ENCODE measurements at places on chromosomes 3 and 15.

GRCh38 chr3:106643684-106644161 is 733.5 kb upstream of the CCDC54 start:
- DNase-seq: no peak

- DNase-seq: no peak
Measured at GRCh38 chr3:166405465-166405864, 568.2 kb upstream of the BCHE start.

DNA sequence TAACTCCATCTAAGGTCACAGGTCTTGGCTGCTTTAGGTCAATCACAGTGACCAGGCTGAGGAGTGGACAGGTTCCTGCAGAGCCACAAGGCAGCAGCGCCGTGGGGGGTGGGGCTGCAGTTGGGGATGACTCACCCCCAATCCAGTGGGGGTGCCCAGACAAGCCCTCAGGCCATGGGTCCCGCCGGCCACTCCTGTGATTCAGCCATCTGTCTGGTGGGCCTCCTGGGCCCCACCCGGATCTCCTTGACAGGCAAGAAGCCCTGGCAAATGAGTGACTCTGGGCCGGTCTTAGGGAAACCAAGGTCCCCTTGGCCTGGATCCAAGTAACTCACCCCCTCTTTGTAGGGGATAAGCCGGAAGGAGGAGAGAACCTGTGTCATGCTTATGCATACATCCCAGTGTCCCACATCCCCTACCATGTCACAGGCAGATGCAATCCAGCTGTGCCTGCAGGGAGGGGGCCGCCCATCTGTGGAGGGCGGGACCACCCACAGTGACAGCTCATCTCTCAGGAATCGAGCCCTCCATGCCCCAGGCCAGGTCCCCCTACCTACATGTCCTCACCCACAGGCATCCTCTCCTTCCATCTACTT is 495 bp upstream of the COL7A1 start:
- no peak for DNase-seq

GRCh38 chr3:51938780-51939425 is 2.8 kb downstream of the RRP9 start:
- no peak for DNase-seq

DNA sequence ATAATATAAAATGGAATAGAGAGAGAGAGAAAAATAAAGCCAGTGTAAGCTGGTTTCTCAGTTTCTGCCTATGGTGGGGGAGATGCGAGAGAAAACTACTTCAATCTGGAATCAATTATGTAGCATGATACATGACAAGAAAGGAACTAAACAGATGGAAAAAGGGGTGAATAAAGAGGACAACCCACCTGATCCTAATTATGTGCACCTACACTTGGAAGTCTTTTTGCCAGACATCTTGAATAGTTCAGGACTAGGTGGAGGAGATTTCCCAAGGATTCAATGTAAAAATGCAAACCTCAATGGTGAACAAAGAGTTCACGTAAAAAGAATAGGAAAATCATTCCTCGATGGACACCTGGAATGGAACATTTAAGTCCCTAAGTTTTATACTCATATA is 524.4 kb upstream of the RGMA start:
- no peak for DNase-seq

DNA sequence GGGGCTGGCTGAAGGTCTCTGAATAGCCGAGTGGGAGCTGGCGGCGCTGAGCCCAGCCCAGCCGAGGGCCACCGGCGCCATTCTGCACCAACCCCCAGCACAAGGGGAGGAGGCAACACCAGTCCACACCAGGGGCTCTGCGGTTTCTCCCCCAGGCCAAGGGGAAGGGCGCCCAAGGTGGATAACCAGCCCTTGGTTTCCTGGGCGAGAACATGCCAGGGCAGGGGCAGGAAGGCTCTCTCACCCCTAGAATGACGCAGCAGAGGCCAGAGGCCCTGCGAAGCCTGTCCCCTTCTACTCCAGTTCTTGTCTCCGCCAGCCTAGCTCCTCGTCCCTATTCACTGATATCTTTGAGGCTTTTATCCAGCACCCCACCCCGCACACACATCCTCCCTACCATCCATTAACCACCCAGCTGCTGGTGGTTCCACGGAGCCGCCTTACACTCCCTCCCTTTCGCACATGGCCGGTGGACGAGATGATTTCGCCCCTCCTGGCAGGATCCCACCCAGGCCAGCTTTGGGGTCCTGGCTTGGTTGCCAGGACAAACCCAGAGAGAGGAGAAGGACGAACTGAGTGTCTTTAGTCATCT is 1.3 kb downstream of the RBPMS2 start:
- no peak for DNase-seq

GRCh38 chr15:69474846-69475455 is 22.3 kb downstream of the RPLP1 start:
- no peak for DNase-seq

- no peak for DNase-seq
Measured at GRCh38 chr3:120640231-120640630, 41.8 kb downstream of the HGD start.

Measured in T follicular helper cell (primary cell).